Ovary (tissue), 10 donors: ENCODE measurements at places on chromosomes 2 and 18. TPM values are rescaled to one million over a fixed set of nuclear protein-coding genes. Genes with fewer than 3 reads are reported as not detected.

ZNF396 gene
- 0.84 TPM for polyA plus RNA-seq

SLC5A7 gene
- 0.02 TPM for polyA plus RNA-seq

CRYBA2 gene
- polyA plus RNA-seq, result not detected

ZSWIM2 gene
- not detected for polyA plus RNA-seq

CENPA gene
- 0.21 TPM for polyA plus RNA-seq

ALK gene
- polyA plus RNA-seq, result 0.07 TPM

REEP1 gene
- 1.1 TPM for polyA plus RNA-seq

APCDD1 gene
- polyA plus RNA-seq, result 50.0 TPM

LINC00305 gene
- polyA plus RNA-seq, result not detected

ZNF804A gene
- 0.28 TPM for polyA plus RNA-seq

TIGD1 gene
- 5.1 TPM for polyA plus RNA-seq

CPLX4 gene
- not detected for polyA plus RNA-seq

GLI2 gene
- 18.5 TPM for polyA plus RNA-seq

MEP1B gene
- not detected for polyA plus RNA-seq

SLC40A1 gene
- 361 TPM for polyA plus RNA-seq

FAP gene
- polyA plus RNA-seq, result 11.6 TPM

- DNase-seq, result no peak
These were observed 943.9 kb downstream of the EPHA4 start for GRCh38 chr2:220628252-220628651.

DNA sequence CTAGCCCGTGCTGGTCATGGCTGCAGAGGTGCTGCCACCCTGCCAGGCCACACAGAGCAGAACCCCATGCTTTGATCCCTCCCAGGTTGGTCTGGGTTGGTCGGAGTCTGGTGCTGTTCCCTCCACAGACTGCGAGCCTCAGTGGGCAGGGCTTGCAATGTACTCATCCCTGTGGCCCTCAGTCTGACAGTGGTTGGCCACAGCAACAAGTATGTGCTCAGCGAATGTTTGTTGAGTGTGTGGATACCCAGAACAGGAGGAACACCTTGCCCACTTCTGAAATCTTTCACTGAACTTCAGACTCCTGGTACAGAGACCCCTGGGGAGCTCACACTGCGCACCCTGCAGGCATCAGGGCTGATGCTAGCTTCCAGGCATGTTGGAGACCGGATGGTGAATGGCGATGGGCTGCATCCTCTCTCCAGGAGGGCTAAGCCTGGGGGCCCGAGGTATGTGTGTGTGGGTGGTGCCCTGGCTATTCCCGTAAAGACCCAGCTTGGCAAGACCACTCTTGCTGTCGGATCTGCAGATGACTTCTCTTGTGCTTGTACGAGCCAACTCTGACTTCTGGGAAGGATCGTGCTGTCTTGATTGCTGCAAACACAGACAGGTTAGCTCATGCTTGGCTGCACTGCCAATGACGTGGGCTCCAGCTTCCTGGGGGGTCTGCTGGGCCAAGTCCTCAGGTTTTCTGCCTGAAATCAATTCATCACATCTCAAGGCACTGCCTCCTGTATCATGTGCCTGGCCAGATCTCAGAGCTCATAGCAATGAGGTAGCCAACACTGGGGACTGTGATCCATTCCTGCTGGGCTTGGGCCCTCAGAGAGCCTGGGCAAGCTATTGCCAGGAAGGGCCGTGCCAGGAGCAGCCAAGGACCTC is 43.7 kb downstream of the RHOB start:
- DNase-seq, result peak; percentile 73

GRCh38 chr2:161954103-161954502 is 119.9 kb downstream of the DPP4 start:
- no peak for DNase-seq

DNA sequence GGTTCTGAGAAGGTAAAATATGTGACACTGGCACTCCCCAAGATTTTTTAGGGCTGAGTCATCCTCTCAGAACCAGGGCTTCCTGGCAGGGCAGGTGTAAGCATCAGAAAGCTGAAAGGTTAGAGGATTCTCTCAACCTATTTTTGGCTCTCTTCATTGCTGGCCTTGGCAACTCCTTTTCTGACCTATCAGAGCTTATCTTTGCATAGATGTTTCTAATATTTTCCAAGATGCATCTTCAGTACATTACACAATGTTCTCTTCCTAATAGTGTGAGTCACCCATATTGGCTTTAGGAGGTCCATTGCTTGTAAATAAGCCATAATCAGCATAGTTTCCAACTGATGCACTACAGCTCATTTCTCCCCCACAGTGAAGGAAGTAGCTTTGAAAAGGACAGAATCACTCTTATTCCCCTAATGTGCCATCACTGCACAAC is 2008.4 kb upstream of the PIK3C3 start:
- no peak for DNase-seq

- DNase-seq, result no peak
These were observed 13.9 kb upstream of the SUCLG1 start for GRCh38 chr2:84472856-84473565.

DNA sequence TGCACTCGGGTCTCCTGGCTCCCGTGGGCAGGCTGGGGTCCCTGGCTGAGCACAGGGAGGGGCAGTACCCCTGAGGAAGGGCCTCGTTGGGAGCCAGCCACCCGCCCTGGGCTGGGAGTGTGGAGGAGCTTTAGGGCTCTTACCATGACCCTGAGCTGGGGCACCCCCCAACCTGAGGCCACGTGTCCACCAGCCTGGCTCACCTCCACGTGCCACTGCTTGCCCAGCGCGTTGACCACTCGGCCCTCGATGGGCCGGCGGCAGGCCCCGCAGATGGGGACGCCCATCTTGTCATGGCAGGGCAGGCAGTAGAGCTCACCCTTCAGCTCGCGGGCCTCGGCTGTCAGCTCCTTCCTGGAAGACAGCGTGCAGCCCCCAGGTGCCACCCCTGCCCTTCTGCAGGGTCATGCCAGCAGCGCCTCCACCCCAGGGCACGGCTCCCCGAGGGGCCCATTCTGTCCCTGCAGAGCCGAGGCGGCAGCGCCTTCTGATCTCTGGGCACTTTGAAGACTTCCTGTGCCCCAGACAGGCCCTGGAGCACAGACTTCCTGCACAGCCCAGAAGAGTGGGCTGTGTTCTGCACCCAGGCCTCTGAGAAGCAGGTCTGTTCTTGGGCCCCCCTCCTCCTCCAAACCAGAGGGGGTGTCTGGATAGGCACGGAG is 4.0 kb upstream of the GPR17 start:
- DNase-seq, result no peak

GRCh38 chr2:1283020-1283801 is 130.1 kb upstream of the TPO start:
- DNase-seq, result no peak

- DNase-seq, result no peak
These were observed 245.2 kb upstream of the REG3G start for GRCh38 chr2:78780256-78780655.

DNA sequence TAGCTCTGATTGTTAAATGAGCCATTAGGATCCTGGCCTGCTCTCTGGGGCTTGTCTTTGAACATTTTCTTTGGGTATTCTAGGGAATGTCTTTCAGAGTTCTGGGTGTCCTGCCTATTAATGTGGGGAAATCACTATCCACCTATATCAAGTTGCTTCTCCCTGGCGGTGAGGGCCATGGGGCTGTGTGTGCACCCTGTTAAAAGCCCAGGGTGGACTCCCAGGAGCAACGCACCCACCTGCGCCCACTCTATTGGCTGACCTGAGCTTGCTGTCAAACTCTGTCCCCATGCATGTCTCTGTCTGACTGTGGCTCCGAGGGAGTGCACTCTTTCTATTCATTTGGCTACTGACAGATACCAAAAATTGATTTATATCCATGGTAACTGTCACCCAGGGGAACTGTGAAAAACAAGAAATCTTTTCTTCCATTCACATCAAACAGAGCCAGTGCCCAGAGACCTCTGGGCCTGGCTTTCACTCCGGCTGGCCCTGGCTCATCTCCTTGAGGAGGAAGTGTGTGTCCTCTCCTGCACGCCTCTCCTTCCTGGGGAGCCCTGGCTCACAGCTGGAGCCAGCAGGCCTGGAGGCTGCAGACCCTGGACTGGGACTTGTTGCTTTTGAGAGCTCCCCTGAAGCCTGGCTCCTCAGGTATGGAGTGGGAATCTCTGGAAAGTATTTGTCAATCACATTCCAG is 10.5 kb upstream of the TOGARAM2 start:
- DNase-seq, result no peak

DNA sequence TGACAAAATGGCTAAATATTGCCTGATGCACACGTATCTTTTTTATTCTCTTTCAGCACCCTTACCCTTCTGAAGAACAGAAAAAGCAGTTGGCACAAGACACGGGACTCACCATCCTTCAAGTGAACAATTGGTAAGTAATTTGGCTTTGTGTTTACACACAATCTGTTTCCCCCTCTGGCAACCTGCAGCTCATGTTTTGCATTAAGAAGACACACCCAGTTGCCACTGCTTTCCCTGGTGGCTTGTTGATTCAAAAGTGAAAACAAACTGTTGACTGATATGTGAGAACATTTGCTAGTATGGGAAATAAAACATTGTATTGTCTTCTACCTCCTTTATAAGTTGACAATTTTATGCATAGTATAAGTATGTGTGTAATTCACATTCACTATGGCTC is 113.0 kb downstream of the MEIS1 start:
- no peak for DNase-seq

GRCh38 chr2:169280502-169280901 is 81.8 kb downstream of the LRP2 start:
- DNase-seq, result no peak

GRCh38 chr2:77977471-77978063 is 455.4 kb upstream of the LRRTM4 start:
- DNase-seq, result no peak

- DNase-seq, result no peak
These were observed 8.7 kb downstream of the NETO1 start for GRCh38 chr18:72859088-72859487.

DNA sequence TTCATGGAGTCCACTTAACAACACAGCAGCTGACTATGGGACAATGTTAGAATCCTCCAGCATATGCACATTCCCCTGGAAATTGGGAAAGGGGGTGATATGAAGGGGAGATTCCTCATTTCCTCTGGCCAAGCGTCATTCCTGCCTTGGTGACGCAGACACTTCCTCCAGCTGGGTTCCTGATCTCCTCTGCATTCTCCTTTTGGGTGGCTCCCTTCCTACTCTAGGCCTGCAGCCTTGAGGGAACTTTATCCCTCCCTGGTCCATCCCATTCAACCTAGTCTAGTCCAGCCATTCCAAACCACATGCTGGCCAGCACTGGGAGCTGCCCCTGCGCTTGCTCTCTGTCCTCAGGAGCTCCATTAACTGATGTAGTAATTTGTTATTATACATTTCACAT is 216.8 kb downstream of the VAPA start:
- DNase-seq, result no peak

DNA sequence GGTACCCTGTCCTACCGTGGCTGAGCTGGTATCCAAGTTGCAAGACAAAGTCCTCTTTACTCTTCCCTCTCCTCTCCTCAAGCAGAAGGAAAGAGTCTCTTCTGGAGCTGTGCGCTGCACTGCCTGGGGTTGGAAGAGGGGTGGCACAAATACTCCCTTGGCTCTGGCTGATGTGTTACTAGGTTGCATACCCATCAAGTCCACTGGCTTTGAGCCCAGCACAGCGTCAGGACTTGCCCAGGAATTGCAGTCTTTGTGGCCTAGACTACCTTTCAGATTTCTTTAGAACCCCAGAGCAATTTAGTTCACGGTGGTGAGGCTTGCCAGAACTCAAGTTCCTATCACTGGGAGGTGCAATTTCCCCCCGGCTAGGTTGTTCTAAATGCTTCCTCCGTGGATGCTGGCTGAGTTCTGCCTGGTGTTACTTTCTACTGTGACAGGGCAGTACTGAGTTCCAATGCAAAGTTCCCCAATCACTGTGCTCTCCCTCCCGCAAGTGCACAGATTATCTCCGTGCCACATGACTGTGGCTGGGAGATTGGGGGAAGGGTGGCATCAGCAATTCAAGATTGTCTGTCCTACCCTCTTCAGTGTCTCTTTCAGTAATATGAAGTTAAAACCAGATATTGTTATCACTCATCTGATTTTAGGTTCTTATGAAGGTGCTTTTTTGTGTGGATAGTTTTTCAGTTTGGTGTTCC is 13.4 kb downstream of the MYO3B start:
- DNase-seq, result no peak

DNA sequence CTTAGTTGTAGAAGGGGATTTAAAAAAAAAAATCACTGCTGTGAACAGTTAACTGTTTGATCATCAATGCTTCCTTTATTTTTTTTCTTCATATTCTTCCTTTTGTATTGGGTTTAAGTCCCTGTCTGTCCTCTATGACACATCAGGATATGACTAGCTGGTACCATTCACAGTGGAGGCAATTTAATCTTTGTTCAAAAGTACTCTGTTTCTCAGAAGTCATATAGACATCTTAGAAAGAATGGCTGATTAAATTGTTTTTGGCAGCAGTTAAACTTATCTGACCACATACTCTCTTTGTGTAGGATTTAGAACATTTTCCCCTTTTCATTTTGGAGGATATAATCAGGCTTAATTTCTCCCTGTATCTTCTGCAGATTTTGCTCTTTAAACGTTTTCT is 807.8 kb upstream of the CDH2 start:
- no peak for DNase-seq

GRCh38 chr2:53737091-53737490 is 30.5 kb upstream of the CHAC2 start:
- no peak for DNase-seq

GRCh38 chr2:205047273-205047839 is 502.1 kb downstream of the PARD3B start:
- DNase-seq, result no peak

GRCh38 chr2:129812654-129813053 is 166.8 kb upstream of the RAB6C start:
- DNase-seq, result no peak

- no peak for DNase-seq
These were observed 206.8 kb downstream of the TXNL1 start for GRCh38 chr18:56431551-56431950.

DNA sequence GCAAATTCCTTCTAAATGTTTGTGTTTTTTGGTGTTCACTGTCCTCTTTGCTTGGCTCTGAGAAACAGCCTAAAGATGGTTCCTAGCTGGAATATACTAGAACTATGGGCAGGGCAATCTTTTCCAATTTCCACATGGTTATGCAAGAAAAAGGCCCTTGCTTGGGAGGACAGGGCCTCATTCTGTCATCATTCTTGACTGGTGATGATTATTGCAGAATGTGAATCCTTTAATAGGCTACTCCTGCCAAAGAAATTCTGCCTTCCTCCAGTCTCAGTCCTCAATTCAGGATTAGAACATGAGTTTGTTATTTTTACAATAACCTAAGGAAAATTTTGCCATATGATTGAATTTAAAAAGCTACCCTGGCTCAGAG is 218.7 kb downstream of the HNMT start:
- no peak for DNase-seq

GRCh38 chr2:69311024-69311416 is 76.0 kb downstream of the GFPT1 start:
- no peak for DNase-seq

- DNase-seq, result no peak
These were observed at the start of gene GALNT1 for GRCh38 chr18:35581546-35581897. TSS of gene GALNT1 (plus strand) at chr18:35581740. CDS start at chr18:35654663, 72,923 bp downstream.

DNA sequence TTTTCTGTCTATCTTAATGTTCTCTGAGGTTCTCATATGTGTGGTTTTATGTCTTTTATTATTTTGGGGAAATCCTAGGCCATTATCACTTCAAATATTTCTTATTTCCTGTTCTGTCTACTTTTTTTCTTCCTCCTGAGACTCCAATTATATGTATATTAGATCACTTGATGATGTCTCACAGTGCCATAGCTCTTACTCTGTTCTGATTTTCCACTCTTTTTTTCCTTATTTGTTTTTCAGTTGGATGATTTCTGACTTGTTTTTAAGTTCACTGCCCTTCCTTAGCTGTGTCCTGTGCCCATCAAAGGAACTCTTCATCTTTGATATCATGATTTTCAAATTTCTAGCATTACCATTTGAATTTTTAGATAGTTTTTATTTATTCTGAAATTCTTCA is 24.1 kb downstream of the FAM228B start:
- DNase-seq, result no peak
